ENCODE measurements at places on chromosomes 7 and 10.

GRCh38 chr7:71682841-71683781, 551.2 kb downstream of the GALNT17 start:
- DNase-seq: no peak

GRCh38 chr7:7688310-7688709, 30.1 kb downstream of the RPA3 start:
- no peak for DNase-seq

GRCh38 chr7:158559356-158559755, 28.3 kb downstream of the PTPRN2 start:
- DNase-seq: no peak

DNA sequence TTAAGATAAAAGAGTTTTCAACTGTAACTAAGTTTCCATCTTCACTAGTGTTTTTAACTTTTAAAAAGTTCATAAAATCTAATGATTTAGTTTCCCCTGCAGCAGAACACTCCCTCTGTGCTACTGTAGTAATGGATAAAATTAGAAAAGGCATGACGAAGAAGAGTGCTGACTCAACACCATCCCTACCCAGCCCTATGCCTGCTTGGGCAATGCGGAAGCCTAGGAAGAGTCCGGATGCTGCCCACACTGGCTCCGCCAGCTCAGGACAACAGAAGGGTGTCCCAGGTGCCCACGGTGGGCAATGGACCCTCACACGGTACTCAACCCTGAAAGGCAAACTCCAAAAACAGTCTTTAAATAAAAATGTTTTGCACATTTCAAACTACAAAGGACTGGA, 118.2 kb downstream of the LARP4B start:
- DNase-seq: no peak
